ENCODE measurements at places on chromosomes 6 and 20.
A peak's percentile ranks its signal among the peaks of the same experiment; 100 is the strongest.

DNA sequence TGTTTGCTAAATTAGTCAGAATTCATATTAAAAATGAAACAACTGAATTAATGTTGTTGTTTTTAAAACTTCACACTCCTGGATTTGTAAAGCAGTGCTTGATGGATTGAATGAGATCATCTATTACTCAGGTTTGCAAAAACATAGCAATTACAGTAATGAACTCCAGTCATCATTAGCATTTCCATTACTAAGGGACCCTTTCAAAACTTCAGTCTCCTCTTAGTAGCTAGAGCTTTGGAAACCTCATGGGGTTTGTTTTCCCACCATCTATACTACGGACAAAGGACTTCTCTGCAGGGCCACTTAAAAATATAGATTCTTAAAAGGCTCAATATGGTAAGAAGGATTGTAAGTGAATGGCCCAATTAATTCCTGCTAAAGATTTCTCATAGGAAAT lies 209.9 kb upstream of the PRND start:
- no peak for ATAC-seq

- peak; percentile 82 for ATAC-seq
These were observed 24.7 kb upstream of the PYGB start for GRCh38 chr20:25223179-25223661.

- ATAC-seq, result no peak
These were observed 55.7 kb downstream of the SH3BGRL2 start for GRCh38 chr6:79686707-79687309.

- ATAC-seq, result no peak
These were observed 10.5 kb upstream of the ZNF343 start for GRCh38 chr20:2519115-2519809.

- no peak for ATAC-seq
These were observed 16.3 kb downstream of the JAG1 start for GRCh38 chr20:10657453-10657852.

- ATAC-seq, result no peak
These were observed 8.8 kb downstream of the BTBD3 start for GRCh38 chr20:11926292-11926998.

GRCh38 chr6:34142061-34142998 lies 3.6 kb downstream of the GRM4 start:
- ATAC-seq, result no peak

- ATAC-seq, result no peak
These were observed 1235.4 kb upstream of the GJE1 start for GRCh38 chr6:140897349-140897748.

DNA sequence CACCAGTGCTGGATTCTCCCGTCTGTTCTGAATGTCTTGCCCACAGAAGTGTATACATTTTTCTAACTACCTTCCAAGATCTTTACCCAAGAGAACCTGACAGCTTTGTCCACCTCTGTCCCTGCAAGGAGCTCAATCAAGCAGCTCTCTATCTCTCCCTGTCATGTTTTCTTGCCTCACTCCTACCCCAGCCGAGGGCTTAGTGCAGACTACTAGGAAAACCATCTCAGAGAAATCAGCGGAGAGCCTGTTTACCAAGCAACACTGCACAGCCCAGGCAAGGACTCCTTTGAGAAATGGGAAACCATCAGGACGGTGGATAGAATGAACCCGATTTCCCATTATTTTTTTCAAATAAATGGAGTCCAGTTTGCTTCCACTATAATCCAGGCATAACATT lies 250.7 kb upstream of the JARID2 start:
- ATAC-seq, result no peak

DNA sequence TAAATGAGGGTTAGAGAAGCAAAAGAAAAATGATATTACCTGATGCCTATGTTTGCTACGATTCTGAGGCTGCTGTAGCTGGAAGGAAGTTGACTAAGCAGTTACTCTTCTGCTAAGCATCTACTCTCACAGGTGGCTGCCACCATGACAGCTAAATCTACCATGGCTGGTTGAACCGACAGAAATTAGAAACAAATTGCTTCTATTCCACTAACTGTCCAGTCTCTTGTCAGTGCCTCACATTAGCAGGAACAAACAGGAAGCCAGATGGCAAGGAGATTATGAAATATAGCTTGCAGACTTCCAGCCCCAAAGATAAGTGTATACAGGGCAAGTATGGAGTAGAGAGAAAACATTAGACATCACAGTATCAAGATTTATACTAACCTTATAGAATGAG lies 59.4 kb upstream of the TMEM200A start:
- ATAC-seq, result no peak
